ENCODE measurements at places on chromosomes 5 and 9.

DNA sequence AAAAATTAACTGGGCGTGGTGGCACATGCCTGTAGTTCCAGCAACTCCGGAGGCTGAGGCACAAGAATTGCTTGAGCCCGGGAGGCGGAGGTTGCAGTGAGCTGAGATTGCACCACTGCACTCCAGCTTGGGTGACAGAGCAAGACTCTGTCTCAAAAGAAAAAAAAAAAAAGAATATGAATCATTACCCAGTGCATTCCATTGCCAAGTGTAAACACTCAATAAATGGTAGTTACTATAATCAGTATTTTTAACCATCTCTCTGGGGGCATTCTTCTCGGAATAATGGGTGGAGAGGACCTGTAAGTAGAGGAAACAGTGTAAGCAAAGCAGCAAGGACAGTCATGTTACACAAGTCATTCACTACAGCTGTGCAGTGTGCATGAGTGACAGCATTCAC is 13.8 kb upstream of the RANBP17 start:
- no peak for DNase-seq

DNA sequence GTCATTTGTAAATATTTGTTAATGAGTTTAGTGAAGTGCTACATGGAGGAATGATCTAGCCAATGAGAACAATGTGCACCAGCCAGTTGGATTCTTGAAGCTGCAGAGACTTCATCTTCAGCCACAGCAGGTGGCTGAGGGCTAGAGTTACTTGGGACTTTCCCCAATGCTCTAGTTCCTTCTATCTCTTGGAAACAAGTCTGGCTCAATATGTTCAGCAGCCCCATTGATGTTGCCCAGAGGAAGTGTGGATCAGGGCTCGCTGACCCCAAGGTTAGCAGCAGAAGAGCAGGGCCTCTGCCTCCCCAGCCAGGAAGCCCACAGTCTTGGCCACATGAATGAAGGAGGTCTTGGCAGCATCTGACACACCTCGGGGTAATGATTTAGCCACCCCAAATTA is 117.5 kb downstream of the SLC1A3 start:
- DNase-seq, result no peak

GRCh38 chr9:121537283-121537682 is 37.6 kb upstream of the GGTA1 start:
- no peak for DNase-seq

DNA sequence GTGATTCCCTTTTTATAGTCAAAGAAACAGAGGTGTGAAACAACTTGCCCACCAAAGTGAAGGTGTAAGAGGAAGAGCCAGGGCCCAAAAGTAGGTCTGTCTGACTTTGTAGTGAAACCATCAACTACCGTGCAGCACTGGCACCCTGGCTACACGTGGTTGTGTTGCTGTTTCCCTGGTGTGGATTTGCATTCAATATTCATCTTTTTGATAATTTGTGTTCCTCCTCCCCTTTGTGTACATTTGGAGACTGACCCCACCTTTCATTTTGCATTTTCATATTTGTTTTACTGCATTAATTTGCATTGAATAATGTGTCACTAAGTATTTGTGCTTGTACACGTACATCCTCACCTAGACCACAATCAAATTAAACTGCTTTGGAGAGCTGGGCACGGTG is 873.8 kb upstream of the WWC1 start:
- no peak for DNase-seq

GRCh38 chr5:80912479-80912878 is 47.7 kb upstream of the RASGRF2 start:
- DNase-seq, result no peak

- DNase-seq, result no peak
Observed at GRCh38 chr5:66989286-66989685, 207.3 kb downstream of the CD180 start.

- no peak for DNase-seq
Observed at GRCh38 chr5:6652025-6652424, 18.8 kb downstream of the SRD5A1 start.

- DNase-seq, result no peak
Observed at GRCh38 chr5:130520211-130520610, 615.9 kb downstream of the CHSY3 start.

DNA sequence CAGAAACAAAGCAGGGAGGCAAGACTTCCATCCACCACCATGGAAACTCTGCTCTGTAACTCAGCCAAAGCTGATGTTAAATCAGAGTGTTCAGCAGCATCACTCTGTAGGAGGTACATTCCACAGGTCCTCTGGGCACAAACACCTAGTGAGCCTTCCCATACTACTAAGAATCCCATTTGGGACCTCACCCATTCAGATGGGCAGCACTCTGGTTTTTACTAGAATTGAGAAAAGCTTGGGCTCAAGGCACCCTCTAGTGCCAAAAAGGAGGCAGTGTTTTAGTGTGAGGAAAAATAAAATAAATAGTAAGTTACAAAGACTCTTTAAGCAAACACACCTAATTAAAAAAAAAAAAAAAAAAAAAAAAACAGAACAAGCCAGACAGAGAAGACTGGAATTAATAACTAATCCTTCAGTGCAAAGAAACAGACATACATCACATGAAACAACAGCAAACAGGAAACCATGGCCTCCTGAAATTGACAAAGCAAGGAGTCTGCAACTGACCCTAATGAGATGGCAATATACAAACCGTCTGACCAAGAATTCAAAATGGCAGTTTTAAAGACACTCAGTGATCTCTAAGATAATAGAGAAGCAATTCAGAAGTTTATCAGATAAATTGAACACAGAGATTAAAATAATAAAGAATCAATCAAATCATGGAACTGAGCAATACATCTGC is 159.5 kb downstream of the GNA14 start:
- DNase-seq, result no peak

All from CD4-positive, alpha-beta T cell treated with Interleukin-6 for 4 hours (primary cell).